ENCODE measurements at places on chromosomes 3 and 15.

DNA sequence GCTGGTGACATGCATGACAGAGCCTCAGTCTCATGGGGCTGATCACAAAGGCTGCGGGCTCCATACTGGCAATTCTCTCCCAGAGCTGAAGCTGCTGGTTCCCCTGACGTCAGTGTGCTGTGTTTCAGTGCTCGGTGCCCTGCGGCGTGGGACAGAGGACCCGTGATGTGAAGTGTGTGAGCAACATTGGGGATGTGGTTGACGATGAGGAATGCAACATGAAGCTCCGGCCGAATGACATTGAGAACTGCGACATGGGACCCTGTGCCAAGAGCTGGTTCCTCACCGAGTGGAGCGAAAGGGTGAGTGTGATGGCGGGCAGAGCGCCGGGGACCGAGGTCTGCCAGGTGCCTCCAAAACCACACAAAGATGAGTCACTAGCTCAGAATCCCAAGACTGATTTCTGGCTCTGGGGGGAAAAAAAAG lies 62.0 kb upstream of the NR2E3 start:
- DNase-seq: no peak

DNA sequence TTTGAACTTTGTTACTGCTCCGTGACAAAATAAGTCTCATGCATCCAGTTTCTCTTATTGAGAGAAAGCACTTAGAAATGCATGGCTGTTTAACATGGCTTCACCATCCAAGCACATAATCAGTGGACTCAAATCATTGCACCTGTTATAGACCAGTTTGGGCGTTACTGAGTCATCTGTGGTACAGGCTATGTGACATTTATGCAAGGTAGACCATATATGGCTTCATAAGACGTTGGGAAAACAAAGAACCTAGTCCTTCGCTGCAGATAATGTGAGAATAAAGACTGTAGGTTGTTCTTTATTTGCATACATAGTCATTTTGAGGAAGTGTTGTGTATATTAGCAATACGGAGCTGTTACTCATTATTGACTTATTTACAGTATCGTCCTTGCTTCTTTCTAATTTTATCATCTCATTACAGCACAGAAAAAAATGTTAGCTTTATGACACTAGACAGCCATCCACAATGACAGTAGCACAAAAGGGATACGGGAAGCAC lies 374.7 kb downstream of the IL5RA start:
- DNase-seq: no peak

DNA sequence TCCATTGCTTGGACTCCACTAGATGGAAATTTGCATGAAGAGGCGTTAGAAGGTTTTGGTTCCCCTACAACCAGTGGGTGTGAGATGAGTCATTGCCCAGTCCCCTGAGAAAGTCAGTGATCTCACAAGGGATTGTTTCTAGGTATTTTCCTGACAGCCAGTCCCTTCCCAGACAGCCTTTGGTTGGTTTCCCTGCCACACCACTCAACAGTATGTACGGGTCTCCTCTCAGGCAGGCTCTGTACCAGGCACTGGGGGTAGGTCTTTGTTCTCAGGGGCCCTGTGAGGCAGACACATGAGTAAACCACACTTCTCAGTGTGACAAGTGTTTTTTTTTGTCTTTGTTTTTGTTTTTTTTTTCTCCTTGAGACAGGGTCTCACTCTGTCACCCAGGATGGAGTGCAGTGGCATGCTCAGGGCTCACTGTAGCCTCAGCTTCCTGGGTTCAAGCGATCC lies 4.0 kb downstream of the LAMP3 start:
- DNase-seq: peak; percentile 42

DNA sequence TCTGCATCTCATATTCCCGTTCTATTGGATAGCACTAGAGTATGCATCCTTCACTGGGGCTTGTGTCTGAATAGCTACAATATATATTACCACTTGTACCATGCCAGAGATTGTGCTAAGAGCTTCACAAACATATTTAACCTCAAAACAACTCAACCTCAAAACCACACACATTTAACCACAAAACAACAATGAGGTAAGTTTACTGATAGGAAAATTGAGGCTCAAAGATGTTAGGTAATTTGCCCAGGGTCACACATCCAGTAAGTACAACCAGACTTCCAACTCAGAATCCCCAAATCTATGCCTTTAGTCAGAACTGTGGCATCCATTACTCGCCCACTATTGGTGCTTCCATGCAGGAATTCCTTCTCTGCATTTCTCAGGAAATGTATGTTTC lies 220.0 kb downstream of the FAM43A start:
- no peak for DNase-seq

- no peak for DNase-seq
Measured at GRCh38 chr3:177169936-177170722, 27.2 kb downstream of the TBL1XR1 start.

All from A673 (cell line).